ENCODE measurements at places on chromosomes 7 and 10. TPM values are rescaled to one million over a fixed set of nuclear protein-coding genes. Genes with fewer than 3 reads are reported as not detected.

- DNase-seq = no peak
Observed at GRCh38 chr10:61857746-61858145, 43.8 kb upstream of the ARID5B start.

CTAGE8 gene
- total RNA-seq = 0.16 TPM

GRCh38 chr10:125130916-125131315, 29.4 kb downstream of the CTBP2 start:
- DNase-seq = no peak

HOXA5 gene
- total RNA-seq = 8.0 TPM

JAKMIP3 gene
- total RNA-seq = 0.43 TPM

GRCh38 chr10:93180482-93180931, 106.8 kb downstream of the CYP26A1 start:
- DNase-seq = peak; percentile 26

IQUB gene
- total RNA-seq = 0.08 TPM

HSPA14 gene
- 16.3 TPM for total RNA-seq

GRCh38 chr10:75530299-75530698, 98.9 kb downstream of the LRMDA start:
- peak; percentile 68 for DNase-seq

ATOH7 gene
- 0.88 TPM for total RNA-seq

DNA sequence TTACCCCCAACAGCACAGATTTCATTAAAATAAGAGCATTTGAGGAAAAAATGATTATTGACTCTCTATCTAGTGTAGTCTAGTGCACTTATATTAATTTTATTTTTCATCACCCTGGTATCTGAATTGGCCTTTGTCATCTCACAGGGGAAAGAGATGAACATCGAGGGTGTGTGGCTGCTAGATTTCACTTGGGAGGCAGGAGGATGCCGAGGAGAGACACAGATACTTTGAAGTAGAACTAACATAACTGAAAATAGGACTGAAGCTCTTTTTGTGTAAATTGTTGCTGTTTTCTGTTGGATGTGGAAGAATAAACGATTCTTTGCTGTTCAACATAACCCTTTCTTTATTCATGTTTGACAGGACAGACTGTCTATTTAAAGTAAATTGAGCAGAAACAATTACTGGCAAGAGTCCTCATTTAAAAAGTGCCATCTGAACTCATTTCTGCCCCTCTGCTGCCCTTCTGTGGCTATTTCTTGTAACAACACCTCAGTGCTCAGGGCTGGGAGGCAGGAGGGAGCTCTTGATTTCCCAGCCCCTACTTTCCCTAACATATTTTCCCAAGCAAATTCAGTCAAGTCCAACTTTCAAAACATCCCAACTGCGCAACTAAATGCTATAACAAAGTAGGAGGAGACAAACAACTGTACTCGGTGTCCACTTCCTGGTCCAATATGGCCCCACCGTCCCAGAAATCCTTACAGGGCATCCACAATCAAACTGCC, 15.6 kb downstream of the LYZL1 start:
- peak; percentile 50 for DNase-seq

CNPY1 gene
- not detected for total RNA-seq

SMO gene
- total RNA-seq = 15.5 TPM

SLC13A4 gene
- not detected for total RNA-seq

GHRHR gene
- not detected for total RNA-seq

ABCC2 gene
- total RNA-seq = 2.1 TPM

DNA sequence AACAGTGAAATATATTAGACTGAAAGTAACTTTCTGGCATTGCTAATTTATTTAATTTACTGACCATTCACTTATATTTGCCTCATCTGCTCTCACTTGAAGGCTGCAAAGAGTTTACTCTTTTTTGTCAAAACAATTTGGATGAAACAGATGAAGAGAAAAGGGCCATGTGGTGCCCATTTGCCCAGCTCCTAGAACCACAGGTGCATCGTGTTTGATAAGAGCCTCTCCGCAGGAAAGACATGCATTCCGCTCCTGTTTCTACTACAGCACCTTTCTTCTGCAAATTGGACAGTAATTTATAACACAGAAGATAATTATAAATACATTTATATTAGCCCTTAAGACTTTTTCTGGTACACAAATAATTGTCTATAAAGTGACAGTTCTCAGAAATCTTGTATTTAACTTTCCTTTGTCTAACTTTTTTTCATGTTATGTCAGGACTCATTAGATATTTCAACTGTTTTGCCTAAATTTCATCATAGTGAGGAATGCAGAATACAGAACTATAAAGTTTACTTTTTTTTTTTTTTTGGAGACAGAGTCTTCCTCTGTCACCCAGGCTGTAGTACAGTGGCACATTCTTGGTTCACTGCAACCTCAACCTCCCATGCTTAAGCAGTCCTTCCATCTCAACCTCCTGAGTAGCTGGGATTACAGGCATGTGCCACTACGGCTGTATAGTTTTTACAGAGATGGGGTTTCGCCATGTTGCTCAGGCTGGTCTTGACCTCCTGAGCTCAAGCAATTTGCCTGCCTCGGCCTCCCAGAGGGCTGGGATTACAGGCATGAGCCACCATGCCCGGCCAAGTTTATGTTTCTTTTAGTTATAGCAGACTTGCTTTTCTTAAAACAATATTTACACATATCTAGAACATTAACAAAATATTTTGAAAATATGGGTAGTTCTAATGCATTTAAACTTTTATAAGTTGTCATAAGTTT, 869 bp downstream of the LAMB4 start:
- DNase-seq = no peak

- DNase-seq = no peak
Observed at GRCh38 chr10:92593619-92594588, 974 bp downstream of the KIF11 start.

EPHB6 gene
- 0.35 TPM for total RNA-seq

CALHM3 gene
- 0.23 TPM for total RNA-seq

- no peak for DNase-seq
Observed at GRCh38 chr7:36039243-36039642, 113.8 kb upstream of the EEPD1 start.

DNA sequence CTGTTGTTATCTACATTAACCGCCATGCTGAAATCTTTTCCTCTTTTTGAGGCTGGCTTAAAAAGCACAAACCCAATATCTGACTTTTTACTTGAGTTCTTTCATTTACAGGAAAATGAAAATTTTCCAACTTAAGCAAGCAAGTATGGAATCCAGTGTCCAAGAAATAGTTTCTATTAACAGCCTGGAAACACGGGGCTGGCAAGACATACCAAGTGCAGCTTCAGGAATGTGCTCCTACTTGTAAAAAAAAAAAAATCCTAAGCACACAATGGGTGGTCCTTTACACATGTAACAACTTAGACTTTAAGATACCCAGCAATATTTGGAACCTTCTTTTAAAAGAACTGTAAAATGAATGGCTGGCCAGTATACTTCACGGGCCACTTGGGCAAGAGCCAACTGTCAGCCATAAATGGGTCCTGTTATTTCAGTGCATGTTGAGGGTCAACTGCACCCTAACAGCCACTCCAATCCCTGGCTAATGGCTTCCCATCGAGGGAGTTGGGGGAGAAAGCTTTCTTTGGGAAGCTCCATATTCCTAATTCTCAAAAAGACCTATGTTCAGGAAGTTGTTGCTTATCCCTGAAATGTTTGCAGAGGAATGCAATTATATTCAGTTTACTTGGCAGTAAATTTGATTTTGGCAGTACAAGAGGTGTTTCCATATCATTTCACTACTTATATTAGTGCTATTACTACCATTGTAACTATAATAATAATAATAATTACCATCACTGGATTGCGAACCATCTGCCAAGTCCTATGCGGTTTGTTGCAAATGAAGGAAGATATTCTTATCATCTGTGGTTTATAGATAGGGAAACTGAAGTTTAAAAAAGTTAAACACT, 236.4 kb upstream of the TMEM72 start:
- DNase-seq = no peak

DNA sequence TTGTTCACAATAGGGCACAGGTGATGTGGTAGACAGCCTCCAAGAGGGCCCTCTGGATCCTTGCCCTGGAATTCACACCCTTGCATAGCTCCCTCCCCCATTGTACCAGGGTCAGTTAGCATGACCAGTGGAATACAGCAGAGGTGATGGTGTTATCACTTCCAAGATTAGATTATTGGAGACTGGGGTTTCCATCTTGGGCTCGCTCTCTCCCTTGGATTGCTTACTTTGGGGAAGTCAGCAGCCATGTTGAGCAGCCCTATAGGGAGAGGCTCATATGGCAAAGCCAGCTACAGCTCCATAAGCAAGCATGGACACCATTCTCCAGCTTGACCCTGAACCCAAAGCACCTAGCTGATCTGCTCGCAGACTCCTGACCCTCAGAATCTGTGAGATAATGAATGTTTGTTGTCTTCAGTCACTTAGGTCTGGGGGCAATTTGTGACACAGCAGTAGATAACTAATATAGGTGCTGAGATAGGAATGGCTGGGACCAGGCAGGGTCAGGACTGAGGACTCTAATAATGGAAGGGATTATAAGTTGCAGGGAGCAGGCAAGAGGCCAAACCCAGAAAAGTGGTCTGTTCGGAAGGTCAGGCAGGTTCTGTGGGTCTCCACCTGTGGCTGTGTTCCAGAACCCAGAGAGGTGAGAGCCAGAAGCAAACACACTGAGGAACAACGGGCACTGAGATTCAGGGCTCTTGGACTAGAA, 22.9 kb downstream of the TBXAS1 start:
- no peak for DNase-seq

GRCh38 chr7:44398953-44399574, 73.7 kb upstream of the CAMK2B start:
- no peak for DNase-seq

DNA sequence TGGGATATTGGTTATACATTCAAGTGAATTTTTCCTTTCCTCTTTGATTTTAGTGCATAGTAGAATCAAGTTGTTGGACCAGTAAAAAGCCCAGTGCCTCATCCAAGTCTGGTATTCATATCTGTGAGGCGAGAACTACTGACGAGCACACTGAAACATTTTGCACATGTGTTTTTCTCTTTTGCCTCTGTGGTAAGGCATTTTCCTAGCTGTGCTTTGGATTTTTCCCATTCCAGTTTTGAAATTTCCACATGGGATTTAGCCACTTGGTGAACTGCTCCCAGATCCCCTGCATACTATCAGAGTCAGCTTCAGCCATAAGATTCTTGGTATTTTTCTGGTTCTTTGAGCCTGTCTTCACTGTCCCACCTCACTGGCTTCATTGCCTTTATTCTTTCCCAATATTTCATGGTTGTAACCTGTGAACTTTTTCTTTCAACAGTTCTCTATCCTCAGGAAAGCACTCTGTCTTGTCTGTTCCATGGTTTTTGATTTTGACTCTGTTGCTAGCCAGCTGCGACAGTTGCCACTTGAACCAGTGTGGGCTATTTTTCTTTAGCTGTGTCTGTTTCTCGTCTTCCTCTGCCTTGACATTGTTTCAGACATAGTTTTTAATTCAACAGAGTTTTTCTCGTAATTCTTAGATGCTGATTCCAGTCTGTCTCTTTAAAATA, 239.0 kb downstream of the REEP3 start:
- no peak for DNase-seq

DNA sequence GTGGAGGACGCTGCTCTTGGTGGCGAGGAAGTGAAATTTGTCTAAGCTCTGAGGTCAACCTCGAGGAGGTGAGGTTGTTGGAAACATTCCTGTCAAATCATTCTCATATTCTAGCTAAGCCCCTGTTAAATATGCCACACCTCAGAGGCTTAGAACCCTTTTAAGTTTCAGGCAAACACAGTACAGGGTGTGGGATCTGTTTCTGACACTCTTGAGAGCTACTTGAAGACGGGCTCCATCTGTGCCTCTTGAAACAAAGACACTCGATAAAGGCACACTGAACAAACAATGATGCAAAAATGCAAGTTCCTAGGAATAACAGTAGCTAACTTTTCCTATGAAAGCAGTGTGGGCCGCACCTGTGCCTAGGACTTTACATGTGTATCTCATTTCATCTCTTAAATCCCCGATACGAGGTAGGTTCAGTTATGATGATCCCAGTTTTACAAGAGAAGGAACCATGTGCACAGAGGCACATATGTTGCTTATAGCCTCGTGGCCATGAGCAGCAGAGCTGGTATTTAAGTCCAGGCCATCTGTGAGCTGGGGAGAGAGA, 299.2 kb downstream of the CCDC3 start:
- no peak for DNase-seq

- no peak for DNase-seq
Observed at GRCh38 chr10:17335065-17335464, 107.0 kb downstream of the VIM start.

CRTAC1 gene
- not detected for total RNA-seq

- peak; percentile 48 for DNase-seq
Observed at GRCh38 chr7:117588352-117588794, 108.5 kb downstream of the CFTR start.

DNA sequence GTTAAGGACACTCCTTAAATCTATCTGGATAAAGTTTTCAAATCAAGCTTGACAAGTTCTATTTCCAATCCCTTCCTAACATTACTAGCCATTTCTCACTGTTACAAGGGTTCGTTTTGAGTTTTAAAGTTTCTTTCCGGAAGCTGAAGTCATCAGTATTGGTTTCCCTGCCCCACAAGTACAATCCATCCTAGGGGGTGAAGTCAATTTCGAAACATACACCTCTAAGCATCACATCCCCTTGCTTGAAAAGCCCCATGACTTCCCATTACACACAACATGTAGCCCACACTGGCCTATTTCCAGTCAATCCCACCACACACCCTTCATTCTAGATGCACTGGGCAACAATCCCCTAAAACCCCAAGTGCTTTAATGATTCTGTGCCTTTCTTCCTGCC, 13.0 kb downstream of the DPY19L1 start:
- no peak for DNase-seq

NUTM2E gene
- not detected for total RNA-seq

- no peak for DNase-seq
Observed at GRCh38 chr7:30845426-30846135, 66.1 kb upstream of the AQP1 start.

GRCh38 chr10:94591461-94592205, 46.0 kb downstream of the HELLS start:
- no peak for DNase-seq

WEE2 gene
- total RNA-seq = not detected

DNA sequence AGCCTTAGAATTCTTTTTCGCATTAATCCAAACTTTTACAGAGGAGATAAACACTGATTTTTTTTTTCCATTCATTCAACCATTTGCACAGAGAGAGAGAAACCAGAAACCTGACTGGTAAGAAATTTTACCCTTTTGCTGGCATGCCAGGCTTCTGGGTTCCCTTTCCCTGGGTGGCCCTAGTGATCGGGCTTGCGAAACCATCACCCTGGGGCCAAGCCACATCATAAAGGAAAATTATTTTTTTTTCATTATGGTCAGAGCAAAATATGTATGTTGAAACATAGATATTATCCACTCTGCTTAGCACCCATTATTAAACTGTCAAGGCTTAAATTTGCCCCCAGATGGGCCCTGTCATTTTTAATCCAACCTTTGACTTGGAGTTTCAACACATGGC, 55.4 kb upstream of the INHBA start:
- no peak for DNase-seq

C10orf90 gene
- 0.19 TPM for total RNA-seq

GRCh38 chr10:29146311-29147100, 142.4 kb upstream of the LYZL1 start:
- DNase-seq = no peak

- no peak for DNase-seq
Observed at GRCh38 chr10:62652114-62652513, 152.4 kb upstream of the ADO start.

- no peak for DNase-seq
Observed at GRCh38 chr7:67021260-67021659, 24.6 kb downstream of the TYW1 start.
